Lower leg skin (tissue), 4 donors: ENCODE measurements at places on chromosomes 3 and 15. TPM values are rescaled to one million over a fixed set of nuclear protein-coding genes. Genes with fewer than 3 reads are reported as not detected.

The ASB14 gene
- total RNA-seq: not detected

The CNTN3 gene
- 0.42 TPM for total RNA-seq

The CPA3 gene
- 1.9 TPM for total RNA-seq

The GOLGA6B gene
- not detected for total RNA-seq

The TMCC1 gene
- total RNA-seq: 15.1 TPM

The ISLR gene
- 41.3 TPM for total RNA-seq

The RNU6-1 gene
- not detected for total RNA-seq

The IQGAP1 gene
- 239 TPM for total RNA-seq

The SAMD7 gene
- total RNA-seq: not detected

The SETD2 gene
- total RNA-seq: 42.9 TPM

The BFSP2 gene
- not detected for total RNA-seq

The RLBP1 gene
- total RNA-seq: not detected

The FOXL2NB gene
- total RNA-seq: not detected

The SLC22A13 gene
- 0.17 TPM for total RNA-seq

The MORC1 gene
- total RNA-seq: not detected

The UBXN7 gene
- 20.5 TPM for total RNA-seq

The ZXDC gene
- 37.5 TPM for total RNA-seq

The CAPN3 gene
- total RNA-seq: 34.4 TPM

The SGO1 gene
- total RNA-seq: 1.6 TPM

The MRPS22 gene
- 41.7 TPM for total RNA-seq

The KLHL40 gene
- total RNA-seq: not detected

The RAD51 gene
- 0.46 TPM for total RNA-seq

The GOLGA8O gene
- total RNA-seq: not detected

The RYR3 gene
- total RNA-seq: 0.38 TPM

The FBXO40 gene
- total RNA-seq: not detected

The SLC15A2 gene
- 0.42 TPM for total RNA-seq

The ZNF654 gene
- total RNA-seq: 13.4 TPM

The ACOX2 gene
- total RNA-seq: 6.6 TPM

The CDCP1 gene
- total RNA-seq: 44.1 TPM

The ISL2 gene
- total RNA-seq: not detected

The HYAL1 gene
- total RNA-seq: 21.6 TPM

The ITIH1 gene
- total RNA-seq: 0.39 TPM

The A4GNT gene
- total RNA-seq: not detected
